T-helper 22 cell (primary cell): ENCODE measurements at places on chromosomes 1 and 21.

GRCh38 chr1:54356680-54357147, 49.5 kb downstream of the SSBP3 start:
- DNase-seq = no peak

DNA sequence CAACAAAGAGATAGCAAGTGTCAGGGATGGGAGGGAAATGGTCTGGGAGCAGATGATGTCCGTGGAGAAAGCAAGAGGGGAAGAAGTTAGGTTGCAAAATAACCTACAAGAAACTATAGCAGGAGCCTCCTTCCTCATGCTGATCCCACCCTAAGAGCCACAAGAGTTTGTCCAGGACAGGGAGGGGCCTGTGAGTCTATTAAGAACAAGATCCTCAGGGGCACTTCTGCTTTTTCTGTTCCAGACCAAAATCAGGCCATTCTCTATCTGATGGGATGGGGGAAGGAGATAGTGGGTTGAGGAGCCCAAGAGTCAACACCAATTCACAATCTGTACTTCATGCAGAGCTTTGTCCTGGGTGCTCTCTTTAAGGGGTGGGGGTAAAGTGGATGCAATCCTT, 7.7 kb upstream of the ATP1A4 start:
- no peak for DNase-seq

DNA sequence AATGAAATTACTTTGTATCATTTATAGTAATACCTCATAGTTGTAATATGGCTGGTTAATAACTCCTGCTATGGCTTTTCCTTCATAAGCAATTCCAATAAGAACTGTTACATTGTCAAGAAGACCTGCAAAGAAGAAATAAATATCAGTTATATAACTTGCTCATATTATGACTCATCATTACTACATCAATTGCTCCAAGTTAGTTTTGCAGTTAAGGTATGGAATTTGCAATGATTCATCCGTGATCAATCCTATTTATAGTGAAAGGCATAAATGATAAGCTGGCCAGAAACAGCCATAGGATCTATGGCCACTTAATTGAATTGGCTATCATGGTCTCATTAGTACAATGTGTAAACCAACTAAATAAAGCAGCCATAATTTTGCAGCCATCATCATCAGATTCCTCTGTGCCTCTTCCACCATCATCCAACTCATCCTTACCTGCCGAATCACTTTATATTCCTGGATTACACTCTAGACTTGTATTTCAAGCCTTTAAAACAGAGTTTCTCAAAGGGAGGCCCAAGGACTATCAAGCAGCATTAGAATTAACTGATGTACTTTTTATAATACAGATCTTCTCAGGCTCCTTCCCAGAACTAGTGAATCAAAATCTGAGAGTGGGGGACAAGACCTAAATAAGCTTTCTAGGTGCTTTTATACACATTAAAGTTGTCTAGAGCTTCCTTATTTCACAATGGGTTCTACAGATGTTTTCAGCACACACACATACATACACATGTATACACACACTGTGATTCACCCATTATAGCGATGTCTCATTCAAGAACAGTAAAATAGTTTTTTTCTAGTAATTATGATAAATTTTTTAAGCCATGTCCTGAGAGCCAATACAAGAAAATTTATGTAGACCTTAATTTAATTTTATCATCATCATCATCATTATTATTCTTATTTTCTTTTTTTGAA, 21.2 kb upstream of the EPRS1 start:
- no peak for DNase-seq

DNA sequence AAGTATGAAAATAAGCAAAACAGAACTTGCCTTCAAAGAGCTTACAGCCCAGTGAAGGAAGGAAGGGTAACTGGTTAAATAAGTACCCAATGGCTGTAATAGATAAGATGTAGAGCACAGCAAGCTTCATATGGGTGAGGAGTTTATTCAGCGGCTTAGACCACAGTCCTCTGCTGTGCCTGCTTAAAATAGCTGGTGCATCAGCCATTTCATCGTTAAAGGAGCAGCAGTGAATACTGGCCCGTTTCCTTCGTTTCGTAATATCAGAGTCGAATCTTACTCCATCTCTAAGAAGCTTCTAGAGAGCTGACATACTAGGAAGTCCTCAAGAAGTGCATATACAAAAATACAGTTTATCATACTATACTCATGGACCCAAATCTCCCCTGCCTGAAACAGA, 286.5 kb downstream of the NFIA start:
- no peak for DNase-seq

GRCh38 chr1:115142616-115143015, 53.3 kb upstream of the TSPAN2 start:
- DNase-seq = no peak

DNA sequence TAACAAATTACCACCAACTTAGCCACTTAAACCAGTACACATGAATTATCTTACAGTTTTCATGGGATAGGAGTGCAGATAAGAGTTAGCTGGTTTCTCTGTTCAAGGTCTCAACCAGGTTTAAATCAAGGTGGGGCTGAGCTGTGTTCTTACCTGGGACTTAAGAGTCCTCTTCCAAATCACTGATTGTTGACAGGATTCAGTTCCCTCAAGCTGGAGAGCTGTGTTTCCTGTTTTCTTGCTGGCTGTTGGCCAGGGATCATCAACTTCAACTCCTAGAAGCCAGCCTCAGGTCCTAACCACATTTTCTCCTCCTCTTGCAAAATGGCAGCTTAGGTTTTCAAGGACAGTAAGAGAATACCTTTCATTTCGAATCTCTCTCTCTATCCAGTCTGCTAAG, 123.8 kb upstream of the CHRM3 start:
- no peak for DNase-seq

- no peak for DNase-seq
Measured at GRCh38 chr21:32719085-32719484, 8.7 kb downstream of the SYNJ1 start.
